ENCODE measurements at places on chromosomes 7 and 10. TPM values are rescaled to one million over a fixed set of nuclear protein-coding genes. Genes with fewer than 3 reads are reported as not detected.
A peak's percentile ranks its signal among the peaks of the same experiment; 100 is the strongest.

Gene ARHGEF35
- 11.5 TPM for total RNA-seq

DNA sequence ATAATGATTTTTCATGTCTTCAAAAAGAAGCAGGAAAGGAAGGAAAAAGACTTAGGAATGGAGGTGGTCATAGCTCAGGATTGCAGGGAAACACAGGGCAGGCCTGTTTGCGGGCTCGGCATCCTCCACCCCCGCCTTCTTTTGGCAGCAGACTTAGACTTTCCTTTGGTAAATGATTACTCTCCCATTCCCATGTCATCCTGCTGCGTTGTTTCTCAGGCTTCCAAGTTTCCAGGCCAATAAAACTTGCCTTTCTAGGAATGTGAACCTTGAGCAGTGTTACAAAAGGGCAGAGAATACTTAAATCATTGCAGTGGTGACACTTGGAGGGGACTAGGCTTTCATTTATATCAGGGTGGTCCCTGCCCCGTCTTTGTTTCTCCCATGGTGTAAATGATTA is 34.0 kb upstream of the DGKB start:
- DNase-seq = no peak

- no peak for DNase-seq
Observed at GRCh38 chr10:70362328-70362727, 20.1 kb downstream of the LRRC20 start.

DNA sequence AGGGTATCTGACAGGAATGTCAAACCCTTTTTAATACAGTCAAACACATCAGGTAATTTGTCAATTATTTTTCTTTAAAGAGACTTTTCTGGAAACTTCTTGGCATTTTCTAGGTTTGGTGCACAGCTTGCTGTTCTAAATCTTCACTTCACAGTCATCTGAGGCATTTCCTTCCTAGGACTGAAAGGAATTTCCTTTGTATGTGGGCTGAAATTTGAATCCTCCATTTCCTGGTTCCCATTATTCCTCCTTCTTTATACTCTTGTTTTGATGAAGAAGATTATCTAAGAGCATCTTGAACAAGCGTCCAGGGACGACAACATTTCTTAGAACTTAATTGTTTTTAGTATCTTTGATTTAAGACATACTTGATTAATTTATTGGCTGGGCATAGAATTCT is 24.9 kb downstream of the CALD1 start:
- no peak for DNase-seq

- no peak for DNase-seq
Observed at GRCh38 chr7:23955600-23956149, 245.7 kb downstream of the STK31 start.

GRCh38 chr7:6315746-6316145 is 43.3 kb upstream of the CYTH3 start:
- no peak for DNase-seq

- DNase-seq = no peak
Observed at GRCh38 chr7:151003572-151003971, 12.8 kb downstream of the NOS3 start.

DNA sequence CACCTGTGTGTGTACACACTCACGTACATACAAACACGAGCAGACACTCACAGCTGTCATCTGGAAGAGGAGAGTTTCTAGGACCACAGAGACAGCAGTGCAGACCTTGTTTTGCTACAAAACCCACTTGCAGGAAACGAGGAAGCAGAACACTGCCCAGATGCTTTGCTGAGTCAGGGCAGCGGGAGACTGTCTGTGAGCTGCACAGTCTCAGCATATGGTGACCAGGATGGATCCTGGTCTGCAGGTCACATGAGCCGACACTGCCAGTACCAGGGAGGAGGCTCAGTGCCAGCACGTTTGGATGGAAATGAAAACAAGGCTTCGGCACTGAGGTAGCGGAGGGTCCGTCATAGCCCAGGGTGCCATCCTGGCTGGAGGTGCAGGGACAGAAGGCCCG is 117.6 kb upstream of the DPP6 start:
- no peak for DNase-seq

- peak; percentile 51 for DNase-seq
Observed at GRCh38 chr7:28490831-28491230, 78.5 kb downstream of the CREB5 start.

- no peak for DNase-seq
Observed at GRCh38 chr10:79313911-79314439, 33.3 kb upstream of the PPIF start.

Gene IQUB
- 0.75 TPM for total RNA-seq

Gene PLA2G12B
- total RNA-seq = 1.2 TPM

GRCh38 chr10:66680886-66681285 is 244.9 kb upstream of the LRRTM3 start:
- DNase-seq = no peak

- DNase-seq = peak; percentile 80
Observed at GRCh38 chr7:44973610-44974401, 5.0 kb downstream of the MYO1G start.

DNA sequence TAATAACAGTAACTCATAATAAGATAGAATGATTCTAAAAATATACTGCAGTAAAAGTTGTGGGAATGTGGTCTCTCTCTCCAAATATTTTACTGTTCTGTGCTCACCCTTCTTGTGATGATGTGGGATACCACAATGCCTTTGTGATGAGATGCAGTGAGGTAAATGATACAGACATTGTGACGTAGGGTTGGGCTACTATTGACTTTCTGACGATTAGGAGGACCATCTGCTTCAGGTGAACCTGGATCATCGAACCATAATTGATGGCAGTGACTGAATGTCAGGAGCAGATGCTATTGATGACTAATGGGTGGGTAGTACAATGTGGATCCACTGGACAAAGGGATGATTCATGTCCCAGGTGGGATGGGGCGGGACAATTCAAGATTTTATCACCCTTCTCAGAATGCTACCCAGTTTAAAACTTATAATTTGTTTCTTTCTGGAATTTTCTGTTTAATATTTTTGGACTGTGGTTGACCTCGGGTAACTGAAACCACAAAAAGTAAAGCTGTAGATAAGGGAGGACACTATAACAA is 73.9 kb upstream of the ARMC3 start:
- no peak for DNase-seq

Gene AKR1D1
- not detected for total RNA-seq

Gene FAM237B
- not detected for total RNA-seq

- DNase-seq = no peak
Observed at GRCh38 chr7:152989889-152990380, 230.4 kb downstream of the ACTR3B start.

DNA sequence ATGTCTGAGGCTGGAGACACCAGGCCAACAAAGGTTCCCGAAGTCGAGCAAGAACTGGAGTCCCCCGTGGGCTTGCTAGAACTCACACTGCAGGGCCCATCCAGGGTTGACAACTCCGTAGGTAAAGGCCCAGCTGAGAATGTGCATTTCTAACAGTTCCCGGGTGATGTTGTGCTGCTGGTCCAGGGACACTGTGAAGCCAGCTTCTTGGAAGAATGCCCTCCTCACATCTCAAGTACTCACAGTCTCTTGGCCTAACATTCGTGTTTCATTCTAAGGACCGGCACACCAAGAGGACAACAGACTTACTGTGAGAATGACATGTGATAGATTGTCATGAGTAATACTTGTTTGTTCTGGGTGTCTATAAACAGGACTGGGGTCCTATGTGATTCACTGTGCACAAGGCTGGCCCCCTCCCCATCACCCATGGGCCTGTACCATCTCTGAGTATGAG is 682.3 kb upstream of the IGFBP3 start:
- DNase-seq = no peak

- DNase-seq = no peak
Observed at GRCh38 chr10:129259128-129259815, 207.8 kb upstream of the MGMT start.

Gene GBX1
- total RNA-seq = not detected

GRCh38 chr7:37901890-37902524 is 14.6 kb downstream of the SFRP4 start:
- no peak for DNase-seq

DNA sequence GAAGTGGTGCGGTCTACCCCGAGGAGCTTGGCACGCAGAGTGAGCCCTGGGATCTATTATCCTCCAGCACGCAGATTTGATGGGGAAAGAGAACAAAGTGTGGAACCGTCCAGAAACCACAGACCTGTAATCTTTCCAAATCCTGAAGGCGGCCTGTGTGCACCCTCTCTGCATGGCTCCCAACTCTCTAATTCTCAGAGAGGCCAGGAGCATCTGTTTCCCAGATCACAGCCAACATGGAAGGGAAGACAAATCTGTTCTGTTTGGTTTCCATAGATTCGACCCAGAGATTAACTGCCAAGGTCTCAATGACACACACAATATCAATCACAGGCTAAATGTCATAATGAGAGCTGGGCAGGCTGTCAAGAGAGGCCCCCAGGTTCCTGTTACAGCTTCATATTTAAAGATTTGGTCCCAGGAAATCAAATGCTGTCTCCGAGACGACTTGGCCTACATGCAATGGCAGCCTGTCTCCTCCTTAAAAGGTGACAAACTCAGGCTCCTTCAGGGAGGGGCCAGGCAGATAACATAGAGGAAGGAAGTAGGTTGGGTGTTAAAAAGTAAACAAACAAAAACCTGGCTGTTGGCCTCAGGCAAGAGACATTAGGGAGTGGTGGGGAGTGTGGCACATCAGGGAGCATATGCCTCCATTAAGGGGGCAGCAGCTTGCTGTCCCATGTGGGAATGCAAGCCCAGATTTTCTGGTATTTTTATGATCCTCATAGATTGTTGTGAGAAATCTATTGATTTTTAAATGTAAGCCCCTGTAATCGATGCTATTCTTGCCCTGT is 48.8 kb upstream of the SAMD8 start:
- no peak for DNase-seq

DNA sequence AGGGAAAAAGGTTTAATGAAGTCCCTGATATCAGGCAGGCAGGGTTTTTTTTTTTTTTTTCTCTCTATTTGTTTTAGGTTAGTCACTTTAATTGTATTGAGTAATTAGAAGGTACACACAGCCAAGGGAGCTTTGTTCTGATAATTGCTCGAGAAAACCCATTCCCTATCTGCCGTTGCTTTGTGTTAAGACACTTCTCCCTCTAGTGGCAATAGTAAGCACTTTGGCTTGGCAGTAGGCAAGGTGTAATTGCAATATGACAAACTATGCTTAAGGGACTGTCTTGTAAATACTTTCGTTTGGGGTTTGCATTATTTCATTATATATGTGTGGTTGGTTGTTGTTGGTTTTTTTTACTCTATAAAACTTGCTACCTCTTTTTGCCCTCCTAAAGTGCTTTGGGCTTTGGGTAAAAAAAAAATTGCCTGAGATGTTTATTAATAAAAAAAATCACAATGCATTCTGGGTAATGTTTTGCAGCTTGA is 113.4 kb downstream of the BTRC start:
- no peak for DNase-seq

Gene LLCFC1
- not detected for total RNA-seq

- no peak for DNase-seq
Observed at GRCh38 chr10:79162861-79163665, 94.3 kb downstream of the ZMIZ1 start.

DNA sequence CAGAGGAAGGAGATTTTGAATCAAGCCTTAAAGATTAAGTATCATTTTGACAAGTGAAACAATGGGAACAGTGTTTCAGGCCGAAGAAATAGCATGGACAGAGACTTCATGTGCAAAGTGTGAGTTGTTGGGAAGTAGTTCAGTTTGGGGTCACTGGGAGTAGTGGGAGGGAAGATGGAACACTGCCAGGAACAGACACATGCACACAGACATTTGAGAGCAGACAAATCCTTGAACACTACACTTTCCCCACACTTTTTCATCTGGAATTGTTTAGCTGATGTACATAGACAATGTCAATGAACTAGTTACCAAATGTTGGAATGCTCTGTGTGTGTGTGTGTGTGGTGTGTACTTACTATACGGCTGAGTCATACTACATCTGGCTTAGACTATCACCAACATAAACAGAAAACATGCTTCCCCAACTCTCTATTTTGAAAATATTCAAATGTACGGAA is 52.4 kb upstream of the LRRC17 start:
- DNase-seq = no peak

Gene CUBN
- 1.3 TPM for total RNA-seq

DNA sequence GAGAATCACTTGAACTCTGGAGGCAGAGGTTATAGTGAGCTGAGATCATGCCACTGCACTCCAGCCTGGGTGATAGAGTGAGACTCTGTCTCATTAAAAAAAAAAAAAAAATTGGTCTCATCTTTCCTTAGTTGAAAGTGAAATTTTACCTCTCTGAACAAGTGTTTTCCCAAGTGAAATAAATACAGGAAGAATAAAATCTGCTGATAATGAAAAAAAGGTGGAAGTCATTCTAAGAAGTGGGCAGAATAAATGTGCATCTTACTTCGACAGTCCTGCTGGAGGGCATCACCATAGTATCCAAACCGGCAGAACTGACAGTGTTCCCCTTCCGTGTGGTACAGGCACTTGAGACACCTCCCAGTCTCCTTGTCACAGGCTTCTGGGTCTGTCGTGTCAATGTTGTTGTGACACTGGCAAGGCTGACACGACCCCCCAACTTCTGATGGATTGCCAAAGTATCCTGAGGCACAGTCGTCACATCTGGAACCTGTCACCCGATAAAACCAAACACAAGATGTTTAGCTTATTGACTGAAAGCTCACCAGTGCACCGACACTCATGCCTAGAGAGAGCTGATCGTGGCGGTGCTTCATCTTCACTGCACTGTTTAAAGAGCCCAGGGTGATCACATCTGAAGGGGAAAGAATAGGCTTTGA is 49.6 kb downstream of the LAMB1 start:
- no peak for DNase-seq

Gene RET
- 1.0 TPM for total RNA-seq

DNA sequence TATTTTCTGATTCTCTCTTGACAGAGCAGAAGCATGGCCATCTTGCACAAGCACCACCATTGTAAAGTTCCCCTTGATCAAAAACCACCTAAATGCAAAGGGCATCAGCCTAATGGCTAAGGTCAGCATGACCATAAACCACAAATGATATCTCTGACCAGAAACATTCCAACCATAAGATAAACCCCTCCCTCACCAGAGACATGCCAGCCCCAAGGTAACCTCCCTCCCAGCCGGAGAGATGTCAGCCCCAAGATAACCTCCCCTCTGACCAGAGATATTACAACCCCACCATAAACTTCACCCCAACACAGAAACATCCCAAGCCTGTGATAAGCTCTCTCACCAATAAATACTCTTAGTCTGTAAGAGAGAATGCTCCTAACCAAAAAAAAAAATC is 72.1 kb upstream of the CDK1 start:
- DNase-seq = no peak
